ENCODE measurements at places on chromosomes 16 and 17. TPM values are rescaled to one million over a fixed set of nuclear protein-coding genes. Genes with fewer than 3 reads are reported as not detected.

GRCh38 chr17:45902892-45903346 is 8.6 kb downstream of the MAPT start:
- DNase-seq = no peak

- no peak for DNase-seq
These were observed 29.7 kb upstream of the WSCD1 start for GRCh38 chr17:6040504-6040903.

GRCh38 chr17:50594128-50594823 is 33.8 kb downstream of the CACNA1G start:
- DNase-seq = no peak

Gene PIGS
- 71.5 TPM for total RNA-seq

Gene ABCA10
- 0.75 TPM for total RNA-seq

DNA sequence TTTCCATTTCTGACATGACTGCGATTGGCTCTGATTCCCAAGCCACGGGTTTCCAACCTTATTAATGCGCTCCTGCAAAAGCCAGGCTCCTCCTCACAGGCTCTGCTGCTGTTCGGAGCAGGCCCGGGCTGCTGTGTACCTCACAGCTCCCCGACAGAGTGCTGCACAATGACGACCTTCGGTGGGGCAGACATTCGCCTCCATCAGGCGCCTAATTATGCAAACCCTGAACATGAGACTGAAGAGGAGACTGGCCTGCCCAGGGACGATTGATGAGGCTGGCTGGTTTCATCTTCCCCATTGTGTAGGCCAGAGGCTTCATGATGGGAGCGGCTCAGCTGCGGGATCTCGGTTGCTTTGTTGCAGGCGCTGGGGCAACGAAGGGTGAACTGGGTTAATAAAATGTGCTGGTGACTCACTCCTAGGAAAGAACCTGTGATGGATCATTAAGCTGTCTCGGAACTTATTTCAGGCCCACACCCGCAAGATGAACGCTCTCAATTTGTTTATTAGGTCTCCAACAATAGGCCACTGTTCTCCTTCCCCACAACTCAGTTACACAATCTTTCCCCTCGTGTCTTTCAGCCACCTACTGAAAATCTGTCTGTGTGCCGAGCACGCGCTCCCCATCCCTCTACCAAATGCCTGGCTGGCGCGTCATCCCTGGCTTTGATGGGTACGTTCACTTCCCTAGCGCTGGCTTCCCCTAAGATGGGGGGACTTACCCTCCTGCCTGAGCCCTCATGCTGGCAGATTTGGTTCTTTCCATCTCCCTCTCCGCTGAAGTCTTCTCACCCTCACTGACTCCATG is 27.2 kb upstream of the TOB1 start:
- DNase-seq = peak; percentile 93

DNA sequence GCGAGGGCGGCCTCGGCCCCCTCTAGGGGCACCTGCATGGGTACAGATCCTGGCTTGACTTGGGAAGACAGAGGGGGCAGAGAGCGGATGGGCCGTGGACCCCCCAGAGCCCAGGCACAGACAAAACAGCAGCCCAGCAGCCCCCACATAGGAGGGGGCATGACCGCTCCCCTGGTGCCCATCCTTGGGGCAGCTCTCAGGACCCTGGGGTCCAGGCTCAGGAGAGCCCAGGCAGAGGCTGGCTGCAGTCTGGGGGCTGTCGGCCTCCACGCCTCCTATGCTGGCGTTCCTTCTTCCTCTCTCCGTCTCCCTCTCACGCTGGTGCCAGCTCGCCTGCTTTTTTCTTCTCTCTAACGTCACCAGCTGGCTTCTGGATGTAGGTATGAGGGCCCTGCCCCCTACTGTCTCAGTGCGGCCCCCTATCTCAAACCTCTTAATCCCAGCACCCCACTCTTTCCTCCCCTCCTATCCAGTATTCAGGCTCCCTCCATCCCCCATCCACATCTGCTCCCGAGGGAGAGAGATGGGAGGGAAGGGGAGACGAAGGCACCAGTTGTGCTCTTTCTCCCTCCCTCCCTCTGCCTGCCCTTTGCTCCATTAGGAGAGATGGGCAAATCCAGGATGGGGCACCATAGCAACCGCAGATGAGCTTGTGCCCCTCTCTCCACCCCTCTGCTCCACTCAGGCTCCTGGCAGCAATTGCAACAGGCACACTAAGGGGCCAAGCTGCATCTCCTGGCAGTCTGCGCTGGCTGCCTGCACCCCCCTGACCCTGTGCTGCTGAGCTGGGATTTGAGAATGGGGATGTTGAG is at the start of gene GPR179:
Gene GPR179 (minus strand): TSS at position 349 of the 812 bp plus-strand sequence. CDS start 167 bp downstream, at position 182.
- no peak for DNase-seq

Gene CLEC18C
- 1.4 TPM for total RNA-seq

Gene PRR11
- 14.9 TPM for total RNA-seq

Gene RNF227
- 0.54 TPM for total RNA-seq

- peak; percentile 25 for DNase-seq
These were observed 925 bp downstream of the ZNF689 start for GRCh38 chr16:30609002-30609925.

- no peak for DNase-seq
These were observed 986 bp downstream of the FA2H start for GRCh38 chr16:74773446-74774222.

Gene DYNLRB2
- total RNA-seq = not detected

Gene OR3A2
- not detected for total RNA-seq

GRCh38 chr17:55625521-55625920 is 97.1 kb downstream of the TMEM100 start:
- no peak for DNase-seq
